ENCODE measurements at places on chromosomes 4 and X.

DNA sequence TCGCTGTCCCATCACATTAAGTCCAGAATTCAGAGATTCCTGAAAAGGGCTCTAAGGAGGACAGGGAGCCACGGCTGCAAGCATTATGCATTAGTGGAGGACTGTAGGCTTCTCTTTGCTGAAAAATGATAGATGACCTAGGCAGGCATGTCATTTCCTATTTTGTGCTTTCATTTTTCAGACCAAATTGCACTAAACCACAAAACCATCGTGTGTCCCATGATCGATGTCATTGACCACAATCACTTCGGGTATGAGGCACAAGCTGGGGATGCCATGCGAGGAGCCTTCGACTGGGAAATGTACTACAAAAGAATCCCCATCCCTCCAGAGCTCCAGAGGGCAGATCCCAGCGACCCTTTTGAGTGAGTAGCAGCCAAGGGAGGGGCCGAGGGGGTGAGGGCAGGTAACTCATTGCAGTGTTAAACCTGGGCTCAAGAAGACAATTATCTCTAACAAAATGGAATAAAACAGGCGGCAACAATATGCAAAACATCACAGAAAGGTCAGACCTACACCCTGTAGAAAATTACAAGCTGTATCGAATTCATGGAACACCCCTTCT is 355.2 kb upstream of the GALNT7 start:
- no peak for DNase-seq

- no peak for DNase-seq
These were observed 775.4 kb downstream of the STPG2 start for GRCh38 chr4:97367878-97368277.

- peak; percentile 27 for DNase-seq
These were observed 2.4 kb upstream of the BCORL1 start for GRCh38 chrX:129980001-129980401.

DNA sequence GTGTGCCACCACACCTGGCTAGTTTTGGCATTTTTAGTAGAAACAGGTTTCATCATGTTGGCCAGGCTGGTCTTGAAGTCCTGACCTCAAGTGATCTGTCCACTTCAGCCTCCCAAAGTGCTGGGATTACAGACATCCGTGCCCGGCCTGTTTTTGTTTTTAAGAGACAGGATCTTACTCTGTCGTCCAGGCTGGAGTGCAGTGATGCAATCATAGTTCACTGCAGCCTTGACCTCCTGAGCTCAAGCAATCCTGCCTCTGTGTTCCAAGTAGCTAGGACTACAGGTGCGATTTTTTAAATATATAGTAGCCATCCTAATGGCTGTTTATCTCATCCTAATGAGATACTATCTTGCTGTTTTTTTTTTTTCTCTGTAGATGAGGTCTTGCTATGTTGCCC is 47.6 kb downstream of the RNF212 start:
- DNase-seq = no peak

- DNase-seq = no peak
These were observed 7.2 kb downstream of the GNRHR start for GRCh38 chr4:67746797-67747495.

- DNase-seq = no peak
These were observed 50.0 kb downstream of the LGI2 start for GRCh38 chr4:24980740-24981139.

DNA sequence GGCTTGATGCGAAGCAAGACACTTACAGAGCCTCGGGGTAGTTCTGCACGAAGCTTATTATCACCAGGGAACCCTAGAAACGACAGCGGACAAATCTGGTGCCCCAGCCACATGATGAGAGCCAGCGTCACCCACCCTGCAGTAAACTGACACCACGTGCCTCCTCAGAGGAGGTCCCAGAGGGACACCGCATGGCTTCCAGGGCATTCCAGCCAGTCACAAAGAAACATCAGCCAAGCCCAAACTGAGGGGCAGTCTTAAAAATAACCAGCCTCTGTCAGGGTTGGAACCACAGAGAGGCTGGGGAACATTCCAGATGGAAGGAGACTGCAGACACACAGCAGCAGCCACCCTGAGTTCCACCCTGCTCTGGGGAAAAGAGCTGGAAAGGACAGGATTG is 36.6 kb upstream of the HGFAC start:
- peak; percentile 19 for DNase-seq

DNA sequence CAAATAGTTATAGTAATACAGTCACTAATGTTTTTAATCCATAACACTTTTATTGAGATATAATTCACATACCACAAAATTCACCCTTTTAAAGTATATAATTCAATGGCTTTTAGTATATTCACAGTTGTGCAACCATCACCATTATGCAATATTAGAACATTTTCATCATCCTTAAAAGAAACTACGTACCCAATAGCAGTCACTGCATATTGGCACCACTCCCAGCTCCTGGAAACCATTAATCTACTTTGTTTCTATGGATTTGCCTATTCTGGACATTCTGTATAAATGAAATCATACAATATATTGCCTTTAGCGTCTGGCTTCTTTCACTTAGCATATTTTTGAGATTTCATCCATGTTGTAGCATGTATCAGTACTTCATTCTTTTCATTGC is 99.3 kb downstream of the AMMECR1 start:
- DNase-seq = no peak

DNA sequence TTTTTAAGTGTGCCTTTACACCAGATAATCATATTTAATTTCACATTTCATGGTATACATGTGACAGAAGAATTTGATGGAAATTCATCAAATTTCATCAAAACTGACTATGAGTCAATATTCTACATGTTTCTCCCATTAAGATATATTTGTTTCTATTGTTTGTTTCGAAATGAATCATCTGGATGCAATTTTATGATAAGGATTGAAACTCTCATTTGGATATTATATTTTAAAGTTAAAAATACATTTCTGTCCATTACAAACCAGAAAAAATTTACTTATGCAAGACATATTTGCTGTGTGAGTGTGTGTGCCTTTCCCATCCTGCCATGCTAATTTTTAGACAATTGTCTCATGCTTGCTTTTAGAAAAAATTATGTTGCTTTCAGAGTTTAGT is 52.2 kb downstream of the SULT1B1 start:
- DNase-seq = no peak

DNA sequence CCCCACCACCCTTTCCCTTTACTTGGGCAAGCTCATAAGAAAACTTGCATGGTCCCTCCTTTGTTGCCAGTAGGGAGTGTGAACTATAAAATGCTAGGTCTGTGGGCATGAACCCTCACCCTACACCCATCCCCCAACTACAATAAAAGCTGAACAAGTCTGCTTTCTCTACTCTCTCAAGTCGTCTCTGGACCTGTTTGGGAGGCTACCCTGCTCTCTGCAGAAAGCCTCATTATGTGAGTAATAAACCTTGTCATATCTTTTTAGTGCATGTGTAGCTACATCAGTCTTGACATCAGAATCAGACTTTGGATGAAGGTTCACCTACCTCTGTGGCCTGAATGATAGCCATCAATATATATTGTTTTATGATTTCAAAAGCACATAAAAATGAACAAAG is 155.4 kb upstream of the FAM241A start:
- DNase-seq = no peak

- no peak for DNase-seq
These were observed 128.8 kb downstream of the NSUN7 start for GRCh38 chr4:40878548-40879055.

GRCh38 chr4:3267576-3268394 is 18.8 kb downstream of the MSANTD1 start:
- DNase-seq = no peak

GRCh38 chrX:11757719-11758399 is at the start of gene MSL3:
Gene MSL3, plus strand, starts transcription at chrX:11758237. Its CDS starts 27 bp downstream, at chrX:11758264.
- DNase-seq = peak; percentile 56

Data from C1 segment of cervical spinal cord (tissue), 14 donors.